ENCODE measurements at places on chromosomes 2 and 18. TPM values are rescaled to one million over a fixed set of nuclear protein-coding genes. Genes with fewer than 3 reads are reported as not detected.

The MYL12B gene
- 133 TPM for total RNA-seq

The SNORC gene
- total RNA-seq = 1.2 TPM

The TTC31 gene
- total RNA-seq = 20.6 TPM

The CHRND gene
- total RNA-seq = not detected

DNA sequence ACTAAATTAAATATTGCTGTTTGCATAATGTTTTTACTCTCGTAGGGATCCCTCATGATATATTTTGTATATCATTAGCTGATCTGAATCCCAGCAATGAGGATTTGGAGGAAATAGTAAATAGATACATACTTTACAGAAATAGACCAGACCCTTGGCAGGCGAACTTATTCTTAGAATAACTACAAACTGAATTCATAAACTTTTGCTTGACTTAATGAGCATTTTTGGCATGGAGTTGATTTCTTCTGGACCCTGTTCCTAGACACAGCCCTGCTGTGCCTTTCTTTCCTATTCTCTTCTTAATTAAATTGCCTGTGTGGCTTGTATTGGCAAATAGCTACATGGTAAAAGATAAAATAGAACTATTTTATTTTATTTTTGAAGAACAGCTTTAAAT is 145.9 kb downstream of the GREB1L start:
- no peak overlapping the region for H3K27ac ChIP-seq
- H3K27me3 ChIP-seq = no peaks in the 10 kb centered on the region
- no peaks in the 10 kb centered on the region for H3K4me1 ChIP-seq
- no peak for DNase-seq
- H3K4me3 ChIP-seq = no peak overlapping the region
- H3K36me3 ChIP-seq = no peaks in the 10 kb centered on the region

GRCh38 chr2:201643216-201643890 is at the start of gene TMEM237:
TMEM237 (minus strand) TSS chr2:201643503; CDS start chr2:201643400, 103 bp downstream.
- peaks cover 9% of the 10 kb centered on the region for H3K4me1 ChIP-seq
- H3K36me3 ChIP-seq = no peaks in the 10 kb centered on the region
- no peaks in the 10 kb centered on the region for H3K27me3 ChIP-seq
- H3K27ac ChIP-seq = peak within 1 kb of the TSS; percentile 89
- no peak for DNase-seq

The FSIP2 gene
- 0.96 TPM for total RNA-seq

DNA sequence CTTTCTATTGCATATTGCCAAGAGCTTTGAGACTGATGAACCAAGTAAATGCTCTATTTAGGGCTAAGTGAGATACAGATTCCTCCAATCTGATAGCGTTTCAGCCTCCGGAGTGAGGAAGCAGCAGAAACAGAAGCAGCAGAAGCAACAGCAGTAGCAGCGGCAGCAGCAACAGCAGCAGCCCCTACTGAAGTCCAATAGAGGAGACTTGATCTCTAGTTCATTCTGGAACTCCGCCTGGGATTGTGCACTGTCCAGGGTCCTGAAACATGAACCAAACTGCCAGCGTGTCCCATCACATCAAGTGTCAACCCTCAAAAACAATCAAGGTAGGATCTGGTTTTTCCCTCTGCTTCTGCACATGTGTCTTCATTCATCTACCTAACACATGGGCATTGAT is at the start of gene DPP10:
DPP10 (plus strand) TSS at position 132 of the 400 bp plus-strand sequence.
- no peak within 1 kb of the TSS for H3K4me3 ChIP-seq
- no peak for DNase-seq
- no peak within 1 kb of the TSS for H3K27ac ChIP-seq
- H3K4me1 ChIP-seq = no peaks in the 10 kb centered on the region
- no peaks in the 10 kb centered on the region for H3K27me3 ChIP-seq
- no peaks in the 10 kb centered on the region for H3K36me3 ChIP-seq

The FAM124B gene
- 1.3 TPM for total RNA-seq

GRCh38 chr2:84902526-84902925 is 2.9 kb upstream of the TMSB10 start:
- no peak overlapping the region for H3K27ac ChIP-seq
- H3K27me3 ChIP-seq = no peaks in the 10 kb centered on the region
- no peak overlapping the region for H3K4me3 ChIP-seq

GRCh38 chr2:36731941-36732672 is 35.6 kb downstream of the VIT start:
- no peaks in the 10 kb centered on the region for H3K4me1 ChIP-seq
- no peak overlapping the region for H3K4me3 ChIP-seq
- no peak for DNase-seq

GRCh38 chr18:8984131-8984721 is 118.3 kb upstream of the NDUFV2 start:
- H3K27me3 ChIP-seq = no peaks in the 10 kb centered on the region
- H3K4me3 ChIP-seq = no peak overlapping the region
- H3K36me3 ChIP-seq = no peaks in the 10 kb centered on the region
- no peak overlapping the region for H3K27ac ChIP-seq

- H3K36me3 ChIP-seq = no peaks in the 10 kb centered on the region
- no peak overlapping the region for H3K4me3 ChIP-seq
- DNase-seq = no peak
Observed at GRCh38 chr2:147420517-147420916, 424.3 kb upstream of the ACVR2A start.

The ATIC gene
- 40.5 TPM for total RNA-seq

GRCh38 chr2:144040834-144041233 is 479.1 kb downstream of the ZEB2 start:
- no peak overlapping the region for H3K27ac ChIP-seq
- no peak for DNase-seq
- no peak overlapping the region for H3K4me3 ChIP-seq
- no peaks in the 10 kb centered on the region for H3K27me3 ChIP-seq
- H3K36me3 ChIP-seq = no peaks in the 10 kb centered on the region

The RSAD2 gene
- 4.6 TPM for total RNA-seq

The IL36RN gene
- not detected for total RNA-seq

GRCh38 chr18:27636576-27637085 is 451.5 kb upstream of the CHST9 start:
- H3K4me3 ChIP-seq = no peak overlapping the region
- no peak for DNase-seq
- H3K4me1 ChIP-seq = no peaks in the 10 kb centered on the region
- no peaks in the 10 kb centered on the region for H3K36me3 ChIP-seq
- H3K27ac ChIP-seq = no peak overlapping the region

- no peaks in the 10 kb centered on the region for H3K36me3 ChIP-seq
- no peaks in the 10 kb centered on the region for H3K4me1 ChIP-seq
- no peaks in the 10 kb centered on the region for H3K27me3 ChIP-seq
- no peak overlapping the region for H3K27ac ChIP-seq
- DNase-seq = no peak
Observed at GRCh38 chr18:7545734-7546133, 21.4 kb upstream of the PTPRM start.

The LAMA1 gene
- not detected for total RNA-seq

The SERPINB4 gene
- not detected for total RNA-seq

- no peak overlapping the region for H3K4me3 ChIP-seq
- peaks cover 18% of the 10 kb centered on the region for H3K4me1 ChIP-seq
- no peaks in the 10 kb centered on the region for H3K36me3 ChIP-seq
- H3K27ac ChIP-seq = no peak overlapping the region
Observed at GRCh38 chr2:195575016-195575415, 82.0 kb upstream of the SLC39A10 start.

DNA sequence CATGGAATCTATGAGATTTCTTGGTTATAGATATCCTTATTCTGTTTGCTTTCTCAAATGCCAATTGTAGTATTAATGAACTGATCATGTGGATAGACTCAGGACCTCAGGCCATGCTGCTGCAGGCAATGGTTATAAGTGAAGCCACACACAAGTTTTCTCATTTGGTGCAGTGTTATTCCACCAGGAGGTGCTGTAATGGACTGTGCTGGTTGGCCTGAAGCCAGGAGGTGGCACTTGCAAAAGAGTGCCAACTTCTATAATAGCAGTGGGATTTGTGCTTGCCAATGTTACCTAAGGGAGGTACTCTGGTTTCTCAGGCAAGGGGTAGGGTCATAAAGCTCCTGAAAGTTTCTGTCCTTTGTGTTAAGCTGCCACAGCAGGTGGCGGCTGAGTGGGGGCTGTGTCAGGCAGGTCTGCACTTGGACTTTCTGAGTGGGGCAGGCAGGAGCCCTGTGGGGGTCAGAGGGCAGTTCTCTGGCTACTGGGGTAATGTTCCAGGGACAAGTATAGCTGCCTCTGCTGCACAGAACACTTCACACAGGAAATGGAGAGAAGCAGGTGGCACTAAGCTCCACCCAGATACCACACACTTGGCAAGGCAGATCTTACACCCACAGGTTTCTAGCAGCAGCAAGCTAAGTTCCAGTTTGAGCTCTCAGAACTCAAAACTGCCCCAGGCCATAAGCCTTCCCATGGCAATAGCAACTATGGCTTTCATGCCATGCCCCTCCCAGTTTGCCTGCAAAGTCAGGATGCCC is 352.6 kb upstream of the CWC22 start:
- DNase-seq = no peak
- no peaks in the 10 kb centered on the region for H3K36me3 ChIP-seq
- no peaks in the 10 kb centered on the region for H3K4me1 ChIP-seq
- no peak overlapping the region for H3K4me3 ChIP-seq
- H3K27me3 ChIP-seq = no peaks in the 10 kb centered on the region
- no peak overlapping the region for H3K27ac ChIP-seq

- no peaks in the 10 kb centered on the region for H3K36me3 ChIP-seq
- no peak for DNase-seq
- H3K4me3 ChIP-seq = no peak overlapping the region
Observed at GRCh38 chr2:167509586-167509985, 621.3 kb downstream of the XIRP2 start.

GRCh38 chr2:15595342-15595905 is 3.8 kb downstream of the DDX1 start:
- peaks cover 51% of the 10 kb centered on the region for H3K36me3 ChIP-seq
- peaks cover 14% of the 10 kb centered on the region for H3K4me1 ChIP-seq
- H3K27me3 ChIP-seq = no peaks in the 10 kb centered on the region
- DNase-seq = no peak

The SCN7A gene
- total RNA-seq = not detected

DNA sequence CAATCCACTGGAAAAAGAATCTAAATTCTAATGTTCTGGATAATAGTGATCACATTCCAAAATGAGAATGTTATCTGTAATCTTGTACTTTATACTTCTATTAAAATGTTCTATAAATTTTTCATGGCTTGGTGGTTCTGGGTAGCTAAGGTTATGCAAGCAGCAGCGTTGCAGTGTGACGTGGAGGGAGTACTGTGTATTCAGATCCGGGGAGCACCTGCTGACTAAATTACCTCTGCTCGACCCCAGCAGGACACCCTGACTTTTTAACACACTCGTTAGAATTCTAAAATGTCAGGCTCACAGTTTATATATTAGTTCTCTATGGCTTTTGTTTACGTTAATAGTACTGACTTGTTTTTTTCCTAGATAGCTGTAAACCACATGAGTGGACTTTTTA is 13.0 kb downstream of the ATIC start:
- no peak overlapping the region for H3K4me3 ChIP-seq
- H3K27ac ChIP-seq = no peak overlapping the region
- no peaks in the 10 kb centered on the region for H3K27me3 ChIP-seq

The CD302 gene
- total RNA-seq = 1.0 TPM

DNA sequence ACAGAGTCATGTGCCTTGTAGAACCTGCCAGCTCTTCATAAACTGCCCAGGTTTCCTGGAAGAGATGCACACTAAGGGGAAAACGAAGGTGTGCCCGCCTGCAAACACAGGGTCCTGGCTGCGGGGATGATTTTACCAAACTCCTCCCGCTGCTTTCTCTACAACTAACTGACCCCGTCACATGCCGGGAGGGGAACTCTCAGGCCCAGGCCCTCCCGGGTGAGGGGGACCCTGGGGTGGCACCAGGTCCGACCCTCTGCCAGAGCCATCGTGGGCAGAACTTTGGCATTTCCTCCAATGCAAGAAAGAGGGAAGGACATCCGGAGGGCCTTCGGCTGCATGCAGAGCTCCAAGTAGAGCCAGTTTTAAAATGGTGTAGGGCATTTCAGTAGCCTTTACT is 28.6 kb downstream of the CAPN13 start:
- no peaks in the 10 kb centered on the region for H3K4me1 ChIP-seq
- no peak overlapping the region for H3K27ac ChIP-seq
- no peak overlapping the region for H3K4me3 ChIP-seq
- no peaks in the 10 kb centered on the region for H3K36me3 ChIP-seq

- H3K4me3 ChIP-seq = no peak overlapping the region
- no peaks in the 10 kb centered on the region for H3K36me3 ChIP-seq
- H3K4me1 ChIP-seq = peaks cover 28% of the 10 kb centered on the region
- H3K27ac ChIP-seq = no peak overlapping the region
- H3K27me3 ChIP-seq = peaks cover 72% of the 10 kb centered on the region
Observed at GRCh38 chr18:25349131-25349925, 2.6 kb downstream of the ZNF521 start.

GRCh38 chr2:216047397-216047796 is 34.0 kb upstream of the MREG start:
- DNase-seq = no peak
- H3K27me3 ChIP-seq = no peaks in the 10 kb centered on the region
- peaks cover 30% of the 10 kb centered on the region for H3K36me3 ChIP-seq
- H3K27ac ChIP-seq = no peak overlapping the region
- H3K4me1 ChIP-seq = no peaks in the 10 kb centered on the region
- no peak overlapping the region for H3K4me3 ChIP-seq

DNA sequence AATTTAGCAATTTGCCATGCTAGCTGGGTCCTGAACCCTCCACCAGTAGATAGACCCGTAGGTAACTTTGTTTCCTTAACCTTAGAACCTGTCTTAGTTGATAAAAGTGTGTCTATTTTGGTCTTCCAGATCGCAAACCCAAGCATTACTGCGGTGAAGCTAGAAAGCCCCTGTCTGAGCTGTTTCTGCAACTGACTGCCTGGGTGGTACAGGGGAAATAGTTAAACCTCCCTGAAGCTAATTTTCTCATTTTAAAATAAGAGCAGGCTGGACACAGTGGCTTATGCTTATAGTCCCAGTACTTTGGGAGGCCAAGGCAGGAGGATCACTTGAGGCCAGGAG is 101.7 kb upstream of the MSH2 start:
- no peak for DNase-seq
- no peaks in the 10 kb centered on the region for H3K27me3 ChIP-seq

DNA sequence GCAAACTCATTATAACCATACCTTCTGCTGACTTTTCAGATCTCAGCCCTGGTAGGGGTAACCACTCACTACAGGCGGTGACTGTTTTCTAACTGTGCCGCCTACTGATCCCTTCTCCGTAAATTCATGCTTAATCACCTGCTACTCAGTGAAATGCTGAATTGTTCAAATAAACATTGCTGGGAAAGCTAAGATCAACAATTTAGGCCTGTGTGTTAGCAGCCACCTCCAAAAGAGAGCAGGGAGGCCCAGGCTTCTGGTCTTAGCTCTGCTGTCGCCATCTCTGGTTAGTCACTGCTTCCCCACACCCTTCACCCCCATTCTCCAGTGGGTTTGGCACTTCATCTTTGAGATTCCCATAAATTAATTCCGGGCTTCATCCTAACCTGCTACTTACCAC is 21.8 kb upstream of the NT5C1B start:
- no peaks in the 10 kb centered on the region for H3K36me3 ChIP-seq
- no peak overlapping the region for H3K27ac ChIP-seq

The IL36G gene
- total RNA-seq = not detected

- H3K36me3 ChIP-seq = no peaks in the 10 kb centered on the region
- no peaks in the 10 kb centered on the region for H3K4me1 ChIP-seq
- DNase-seq = no peak
- H3K27me3 ChIP-seq = no peaks in the 10 kb centered on the region
- H3K27ac ChIP-seq = no peak overlapping the region
Observed at GRCh38 chr2:206323486-206323885, 49.0 kb downstream of the ZDBF2 start.
